ENCODE measurements at places on chromosomes 1 and 21.

- DNase-seq: no peak
Observed at GRCh38 chr1:87426463-87427249, 98.0 kb downstream of the LMO4 start.

- peak; percentile 20 for DNase-seq
Observed at GRCh38 chr1:17494114-17494729, 45.3 kb upstream of the ARHGEF10L start.

- DNase-seq: no peak
Observed at GRCh38 chr1:168243636-168244212, 17.9 kb downstream of the SFT2D2 start.

- DNase-seq: no peak
Observed at GRCh38 chr1:155043301-155043702, 7.8 kb upstream of the ADAM15 start.

GRCh38 chr1:113809670-113810602, 2.3 kb downstream of the RSBN1 start:
- DNase-seq: no peak

DNA sequence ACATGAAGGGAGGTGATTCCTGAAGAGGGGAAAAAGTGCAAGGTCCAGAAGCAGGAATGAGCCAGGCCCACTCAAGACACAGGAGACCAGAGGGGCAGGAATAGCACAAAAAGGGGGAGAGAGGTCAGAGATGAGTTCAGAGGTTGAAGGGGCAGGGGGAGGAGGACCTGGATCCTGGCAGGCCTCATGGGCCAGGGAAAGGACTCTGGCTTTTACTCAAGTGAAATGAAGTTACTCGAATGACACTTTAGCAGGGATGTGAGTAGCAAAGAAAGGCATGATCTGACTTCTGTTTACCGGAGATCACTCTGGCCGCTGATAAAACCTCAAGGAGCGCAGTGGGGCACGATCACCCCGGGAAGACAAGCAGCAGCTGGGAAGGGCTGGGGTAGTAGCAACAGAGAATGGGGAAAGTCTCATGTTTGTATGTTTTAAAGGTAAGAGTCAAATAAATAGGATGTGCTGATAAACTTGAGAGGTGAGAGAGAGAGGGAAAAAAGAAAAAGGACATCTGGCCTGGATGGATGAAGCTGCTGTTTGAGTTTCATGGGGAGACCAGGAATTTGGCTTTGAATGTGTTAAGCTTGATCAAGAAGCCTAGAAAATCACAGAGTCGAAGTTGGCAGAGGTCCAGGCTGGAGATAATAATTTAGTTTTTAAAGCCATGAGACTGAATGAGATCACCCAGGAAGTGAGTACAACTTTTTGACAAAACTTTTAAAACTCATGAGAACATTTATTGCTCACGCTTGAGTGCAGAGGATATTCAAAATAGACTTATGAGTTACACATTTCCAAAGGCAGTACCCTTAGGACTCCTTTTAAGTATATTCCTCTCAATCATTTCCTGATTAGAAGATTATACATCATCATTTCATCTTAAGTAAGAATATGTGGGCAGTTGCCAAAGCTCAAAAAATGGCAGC, 156.0 kb downstream of the RERE start:
- DNase-seq: no peak

GRCh38 chr1:177435364-177435763, 264.6 kb downstream of the BRINP2 start:
- DNase-seq: no peak

GRCh38 chr21:42651515-42652401, 1.7 kb upstream of the PDE9A start:
- no peak for DNase-seq

GRCh38 chr1:74714429-74715235, 18.2 kb downstream of the CRYZ start:
- DNase-seq: no peak

DNA sequence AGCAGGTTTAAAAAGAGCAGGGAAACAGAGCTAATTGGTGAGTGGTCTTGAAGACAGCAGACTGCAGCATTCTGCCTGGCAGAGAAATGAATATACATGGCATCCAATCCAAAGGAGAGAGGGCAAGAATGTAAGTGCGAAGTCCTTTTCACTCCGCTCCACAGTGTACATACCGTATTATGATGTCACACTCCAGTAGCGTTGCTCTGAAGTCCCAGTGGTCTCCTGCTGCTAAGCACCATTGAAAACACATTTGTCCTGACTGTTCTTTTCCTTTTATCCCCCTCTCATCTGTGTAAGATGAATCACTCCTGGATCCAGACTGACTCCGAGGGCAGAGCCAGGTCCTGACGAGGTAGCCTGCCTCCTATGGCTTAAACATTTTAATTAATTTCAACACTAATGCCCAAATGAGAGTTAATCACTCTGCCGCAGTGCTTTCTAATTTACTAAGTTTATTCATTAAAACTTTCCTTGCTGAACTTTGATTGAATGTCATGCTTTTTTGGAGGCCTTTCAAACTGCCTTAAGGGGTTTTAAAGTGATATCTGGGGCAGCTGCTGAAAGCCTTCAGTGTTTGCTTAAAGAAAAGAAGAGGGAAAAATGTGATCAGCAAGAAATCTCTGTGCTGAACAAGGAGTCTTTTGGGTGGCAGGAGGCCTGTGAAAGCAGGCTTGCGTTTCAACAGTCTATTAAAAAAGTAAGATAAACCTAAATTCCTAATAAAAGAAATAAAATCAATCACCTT, 227.2 kb downstream of the ATG4C start:
- DNase-seq: no peak

GRCh38 chr1:101073836-101074235, 48.3 kb upstream of the DPH5 start:
- no peak for DNase-seq

- DNase-seq: no peak
Observed at GRCh38 chr21:44093761-44094160, 13.4 kb upstream of the PWP2 start.

DNA sequence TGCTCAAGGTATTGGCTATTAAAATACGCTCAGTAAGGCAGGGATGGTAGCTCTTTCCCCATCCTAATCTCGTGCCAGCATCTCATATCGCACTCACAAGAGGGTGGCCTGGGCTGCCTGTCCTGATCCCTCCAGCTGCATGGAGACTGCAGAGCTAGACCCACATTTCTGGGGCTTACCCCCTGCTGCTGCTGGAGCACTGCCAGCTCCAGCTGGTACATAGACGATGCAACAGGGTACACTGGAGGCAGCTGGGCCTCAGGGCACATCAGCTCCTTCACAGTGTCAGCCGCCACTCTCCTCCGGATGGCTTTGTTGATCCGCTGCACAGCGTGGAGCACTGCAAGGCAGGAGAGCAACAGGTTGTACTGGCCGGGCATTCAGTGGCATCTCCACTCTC, 16.0 kb downstream of the IQGAP3 start:
- DNase-seq: no peak

DNA sequence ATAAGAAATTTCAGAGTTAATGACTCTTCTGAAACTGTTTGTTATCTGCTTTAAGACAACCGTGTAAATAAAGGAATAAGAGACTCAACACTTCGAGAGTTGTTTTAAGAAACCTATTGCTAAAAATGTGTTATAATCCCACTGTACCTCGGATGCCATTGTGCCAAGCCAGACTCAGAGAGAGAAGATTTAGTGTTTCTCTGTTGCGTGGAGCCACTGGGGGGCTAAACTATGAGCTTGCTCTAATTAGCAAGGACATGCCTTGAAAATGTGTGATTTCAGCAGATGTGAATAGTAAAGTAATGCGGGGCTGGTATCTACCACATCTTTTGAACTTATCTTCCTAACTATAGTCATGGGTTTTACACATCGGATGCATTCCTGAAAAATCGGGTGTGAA, 56.2 kb upstream of the TARBP1 start:
- DNase-seq: no peak

DNA sequence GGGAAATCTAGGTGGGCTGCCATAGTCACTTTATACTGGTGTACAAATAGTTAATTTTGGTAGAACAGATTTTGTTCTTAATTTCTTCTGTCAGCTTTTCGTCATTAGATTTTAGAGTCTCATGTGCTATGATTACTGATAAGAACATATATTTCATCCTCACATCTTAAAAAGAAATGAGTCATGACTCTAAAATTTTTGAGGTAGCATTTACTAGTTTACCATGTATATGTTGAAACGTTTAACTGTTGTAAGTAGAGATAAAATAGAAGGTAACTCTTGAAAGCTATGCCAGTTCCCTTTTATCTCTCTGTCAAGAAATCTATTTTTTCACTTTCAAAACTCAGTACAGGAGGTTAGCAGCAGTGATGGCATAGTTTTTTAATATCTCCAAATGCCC, 53.4 kb downstream of the KLHL20 start:
- DNase-seq: no peak
